ENCODE measurements at places on chromosomes 2 and 18. TPM values are rescaled to one million over a fixed set of nuclear protein-coding genes. Genes with fewer than 3 reads are reported as not detected.

ANKRD44 gene
- total RNA-seq, result 40.6 TPM

IL36RN gene
- total RNA-seq, result not detected

NT5C1B gene
- not detected for total RNA-seq

HAAO gene
- 20.9 TPM for total RNA-seq

PREPL gene
- 62.7 TPM for total RNA-seq

SERPINB10 gene
- total RNA-seq, result not detected

C18orf32 gene
- 81.9 TPM for total RNA-seq

DNA sequence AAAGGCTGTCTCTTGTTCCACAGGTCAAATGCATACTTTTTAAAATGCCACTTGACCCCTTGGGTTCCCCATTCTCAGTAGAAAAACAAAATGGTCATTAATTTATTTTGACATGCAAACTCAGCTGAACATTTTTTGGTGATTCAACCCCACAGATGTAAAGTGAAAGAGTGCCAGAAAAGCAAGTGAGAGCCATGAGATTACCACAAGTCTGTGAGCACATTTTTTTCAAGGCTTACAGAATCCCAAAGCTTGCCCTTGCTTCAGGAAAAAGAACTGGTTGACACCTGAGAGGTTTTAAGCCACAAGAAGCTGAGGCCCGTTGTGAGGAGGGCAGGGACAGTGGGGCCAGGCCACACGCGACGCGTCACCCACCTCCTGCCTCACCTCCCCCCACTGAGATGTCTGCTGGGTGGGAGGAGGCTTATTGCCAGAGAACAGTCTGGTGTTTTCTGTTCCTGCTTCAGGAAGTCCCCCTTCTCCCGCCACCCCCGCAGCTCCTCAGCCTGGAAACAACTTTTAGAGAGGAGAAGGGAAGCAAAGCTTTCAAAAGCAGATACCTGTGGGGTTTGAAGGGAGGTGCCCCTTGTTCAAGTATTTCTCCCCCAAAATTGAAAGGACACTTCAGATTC, 70.4 kb upstream of the CYP1B1 start:
- DNase-seq, result no peak

GRCh38 chr18:67893916-67894315, 377.4 kb upstream of the DSEL start:
- DNase-seq, result no peak

- no peak for DNase-seq
Measured at GRCh38 chr2:53334610-53335009, 433.0 kb upstream of the CHAC2 start.

DNA sequence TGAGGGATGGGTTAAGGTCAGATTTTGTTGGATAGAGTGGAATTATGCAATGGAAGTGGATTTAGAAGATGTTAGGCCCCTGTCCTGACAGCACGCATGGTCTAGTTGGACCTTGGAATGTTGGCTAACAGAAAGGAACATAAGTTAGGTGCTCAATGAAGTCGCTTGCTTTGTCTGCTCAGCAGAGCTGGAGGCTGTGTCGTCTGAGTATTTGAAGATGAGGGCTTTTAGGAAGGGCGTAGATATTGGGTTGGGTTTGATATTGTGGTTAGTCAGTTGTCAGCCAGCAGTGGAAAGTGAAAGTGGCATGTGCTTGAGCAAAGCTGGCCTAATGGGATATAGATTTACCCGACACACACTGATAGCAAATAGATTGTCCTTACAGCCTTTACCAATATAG, 239.3 kb downstream of the PRKCE start:
- DNase-seq, result no peak

GRCh38 chr2:232502911-232503808, 15.5 kb upstream of the ECEL1 start:
- peak; percentile 24 for DNase-seq

DNA sequence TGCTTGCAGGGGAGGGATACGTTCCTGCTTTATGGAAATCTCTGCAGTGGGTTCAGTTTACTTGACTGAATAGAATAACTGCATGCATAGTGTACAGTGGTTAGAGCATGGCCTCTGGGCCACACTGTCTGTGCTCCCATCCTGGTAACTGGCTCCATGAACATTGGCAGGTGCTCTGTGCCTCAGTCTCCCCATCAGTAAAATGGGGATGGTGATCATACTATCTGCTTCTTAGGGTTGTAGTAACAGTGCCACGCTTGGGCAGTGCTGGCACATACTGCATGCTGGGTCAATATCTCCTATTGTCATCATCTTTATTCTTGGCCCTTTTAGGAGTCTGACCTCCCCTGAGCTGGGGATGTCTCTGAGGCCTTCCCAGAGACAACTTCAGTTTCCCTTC, 117.3 kb downstream of the CTIF start:
- no peak for DNase-seq

GRCh38 chr2:51717312-51717711, 685.4 kb upstream of the NRXN1 start:
- no peak for DNase-seq

DNA sequence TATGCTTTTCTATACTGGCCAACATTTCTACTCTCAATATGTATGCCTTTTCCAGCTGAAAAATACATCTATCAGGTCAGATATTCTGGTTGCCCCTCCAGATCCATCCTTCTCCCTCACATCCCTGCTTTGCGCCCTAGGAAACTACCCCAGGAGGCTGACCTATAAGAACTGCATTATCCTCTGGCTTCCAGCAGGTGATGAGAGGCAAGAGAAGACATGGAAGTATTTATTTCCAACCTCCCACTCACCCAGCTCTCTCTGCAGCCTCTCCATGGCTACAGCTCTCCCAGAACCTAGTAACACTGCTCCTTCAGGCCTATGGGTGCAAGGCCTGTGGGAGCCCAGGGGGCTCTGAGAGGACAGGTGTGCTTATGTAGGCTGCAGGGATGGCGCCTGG, 42.9 kb downstream of the ARID5A start:
- DNase-seq, result no peak

DNA sequence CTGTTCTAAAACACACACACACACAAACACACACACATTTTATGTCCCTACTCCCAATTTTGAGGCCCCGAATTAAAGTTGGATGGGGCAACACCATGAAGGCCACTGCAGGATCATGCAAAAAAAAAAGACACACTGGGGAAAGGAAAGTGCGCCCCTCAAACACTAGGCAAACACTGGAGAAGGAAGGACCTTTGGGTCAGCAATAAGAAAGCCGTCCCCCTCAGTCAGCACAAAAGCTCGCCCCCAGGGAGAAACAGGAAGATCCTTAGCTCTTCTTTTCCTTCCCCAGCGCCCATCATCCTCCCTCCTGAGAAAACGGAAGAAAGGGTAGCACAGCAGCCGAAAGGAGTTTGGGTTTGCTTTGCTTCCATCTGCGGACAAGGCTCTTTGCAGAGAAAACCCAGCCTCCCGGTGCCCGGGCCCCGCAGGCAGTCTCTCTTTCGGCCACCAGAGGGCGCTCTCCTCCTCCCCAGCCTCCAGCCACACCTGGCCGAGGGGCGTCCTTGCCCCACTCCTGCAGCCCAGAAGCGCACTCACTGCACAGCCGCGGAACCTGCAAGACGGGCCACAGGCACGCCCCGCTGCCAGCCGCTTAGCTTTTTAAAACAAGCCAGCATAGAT, 248.5 kb downstream of the CDH20 start:
- DNase-seq, result peak; percentile 70

DNA sequence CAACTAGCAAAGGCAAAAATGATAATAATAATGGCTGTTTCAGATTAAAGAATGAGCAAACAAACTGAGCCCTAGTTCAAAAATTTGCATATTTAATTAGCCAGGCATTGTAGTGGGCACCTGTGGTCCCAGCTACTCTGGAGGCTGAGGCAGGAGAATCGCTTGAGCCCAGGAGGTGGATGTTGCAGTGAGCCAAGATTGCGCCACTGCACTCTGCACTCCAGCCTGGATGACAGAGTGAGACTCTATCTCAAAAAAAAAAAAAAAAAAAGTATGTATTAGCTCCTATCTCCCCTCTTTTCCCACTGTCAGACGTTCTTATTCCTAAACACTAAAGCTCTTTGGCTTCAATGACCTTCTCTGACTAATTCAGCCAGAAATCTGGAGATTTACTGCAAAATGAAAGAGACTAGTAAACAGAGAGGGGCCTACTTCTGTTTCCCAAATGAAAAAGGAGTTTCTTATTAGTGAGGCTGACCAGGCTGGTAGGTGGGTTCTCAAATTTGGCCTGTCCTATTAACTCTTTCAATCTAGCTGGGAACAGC, 3.9 kb upstream of the SRBD1 start:
- DNase-seq, result no peak

- no peak for DNase-seq
Measured at GRCh38 chr2:200359552-200359951, 53.1 kb downstream of the SPATS2L start.

DNA sequence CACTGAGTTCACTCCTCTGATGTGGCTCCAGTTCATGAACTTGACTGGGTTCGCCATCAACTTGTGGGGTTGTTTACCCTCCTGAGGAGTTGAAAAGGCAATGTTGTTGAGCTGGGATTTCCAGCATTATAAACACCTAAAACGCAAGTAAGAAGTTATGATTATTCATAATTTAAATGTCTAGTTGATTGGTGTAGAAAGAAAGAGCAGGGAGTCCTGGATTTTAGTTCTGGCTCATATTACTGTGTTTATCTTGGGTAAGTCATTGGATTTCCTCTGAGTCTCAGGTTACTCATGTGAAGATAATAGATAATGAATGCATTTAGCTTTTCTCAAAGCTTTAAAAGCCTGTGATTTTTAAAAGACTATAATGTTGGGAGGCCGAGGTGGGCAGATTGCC, 438.0 kb upstream of the CDH20 start:
- DNase-seq, result no peak

GRCh38 chr2:180871649-180872048, 108.8 kb upstream of the UBE2E3 start:
- no peak for DNase-seq
